ENCODE measurements at places on chromosomes 13 and 19. TPM values are rescaled to one million over a fixed set of nuclear protein-coding genes. Genes with fewer than 3 reads are reported as not detected.

GRCh38 chr19:51147663-51148062, 5.6 kb downstream of the SIGLEC7 start:
- DNase-seq: no peak

- no peak for DNase-seq
Measured at GRCh38 chr19:35958660-35959039, 22.5 kb downstream of the LRFN3 start.

DNA sequence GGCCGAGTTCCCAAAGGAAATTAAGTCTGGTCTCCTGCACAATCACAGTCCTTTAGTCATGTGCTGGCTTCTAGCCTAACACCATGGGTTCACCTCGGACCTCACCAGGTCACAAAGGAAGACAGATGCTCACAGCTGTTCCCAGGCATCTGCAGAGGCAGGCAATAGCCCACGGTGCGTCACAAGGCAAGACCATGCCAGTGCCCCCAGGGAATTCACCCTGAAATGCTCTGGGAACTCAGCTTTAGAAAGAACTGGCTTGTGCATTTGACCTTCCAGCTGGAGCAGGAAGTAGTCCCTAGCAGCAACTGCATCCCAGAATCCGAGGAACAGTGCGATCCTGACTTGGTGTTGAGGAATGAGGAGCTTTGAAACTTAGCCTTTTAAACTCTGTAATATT, 96.8 kb upstream of the WASF3 start:
- no peak for DNase-seq

- no peak for DNase-seq
Measured at GRCh38 chr13:97194479-97194878, 27.7 kb upstream of the MBNL2 start.

- no peak for DNase-seq
Measured at GRCh38 chr19:1673645-1674292, 21.4 kb upstream of the TCF3 start.

GRCh38 chr19:8194528-8195267, 14.5 kb upstream of the CERS4 start:
- DNase-seq: no peak

- peak; percentile 21 for DNase-seq
Measured at GRCh38 chr13:41416276-41416675, 41.1 kb upstream of the RGCC start.

GRCh38 chr13:86541461-86541860, 742.2 kb upstream of the SLITRK6 start:
- DNase-seq: no peak

DNA sequence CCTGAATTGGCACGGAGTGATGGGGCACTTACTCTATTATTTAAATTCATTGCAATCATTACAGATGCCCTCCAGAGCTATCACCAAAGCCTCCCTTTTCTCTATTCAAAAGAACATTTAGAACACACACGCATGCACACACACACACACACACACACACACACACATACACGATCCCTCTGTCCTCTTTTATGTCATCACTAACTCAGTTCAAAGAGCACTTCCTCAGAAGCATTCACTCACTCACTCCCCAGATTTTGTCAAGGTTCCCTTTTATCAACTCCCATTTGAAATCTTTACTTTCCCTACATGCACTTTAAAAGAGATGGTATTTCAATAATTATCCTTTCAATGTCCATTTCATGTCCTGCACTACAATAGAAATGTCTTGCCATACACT, 22.4 kb upstream of the IGFL4 start:
- DNase-seq: no peak

GRCh38 chr13:80408270-80408669, 67.3 kb upstream of the SPRY2 start:
- no peak for DNase-seq

- DNase-seq: peak; percentile 55
Measured at GRCh38 chr19:54133312-54133956, 4.1 kb upstream of the CNOT3 start.

GRCh38 chr13:20475927-20476691, 49.5 kb downstream of the CRYL1 start:
- DNase-seq: no peak

DNA sequence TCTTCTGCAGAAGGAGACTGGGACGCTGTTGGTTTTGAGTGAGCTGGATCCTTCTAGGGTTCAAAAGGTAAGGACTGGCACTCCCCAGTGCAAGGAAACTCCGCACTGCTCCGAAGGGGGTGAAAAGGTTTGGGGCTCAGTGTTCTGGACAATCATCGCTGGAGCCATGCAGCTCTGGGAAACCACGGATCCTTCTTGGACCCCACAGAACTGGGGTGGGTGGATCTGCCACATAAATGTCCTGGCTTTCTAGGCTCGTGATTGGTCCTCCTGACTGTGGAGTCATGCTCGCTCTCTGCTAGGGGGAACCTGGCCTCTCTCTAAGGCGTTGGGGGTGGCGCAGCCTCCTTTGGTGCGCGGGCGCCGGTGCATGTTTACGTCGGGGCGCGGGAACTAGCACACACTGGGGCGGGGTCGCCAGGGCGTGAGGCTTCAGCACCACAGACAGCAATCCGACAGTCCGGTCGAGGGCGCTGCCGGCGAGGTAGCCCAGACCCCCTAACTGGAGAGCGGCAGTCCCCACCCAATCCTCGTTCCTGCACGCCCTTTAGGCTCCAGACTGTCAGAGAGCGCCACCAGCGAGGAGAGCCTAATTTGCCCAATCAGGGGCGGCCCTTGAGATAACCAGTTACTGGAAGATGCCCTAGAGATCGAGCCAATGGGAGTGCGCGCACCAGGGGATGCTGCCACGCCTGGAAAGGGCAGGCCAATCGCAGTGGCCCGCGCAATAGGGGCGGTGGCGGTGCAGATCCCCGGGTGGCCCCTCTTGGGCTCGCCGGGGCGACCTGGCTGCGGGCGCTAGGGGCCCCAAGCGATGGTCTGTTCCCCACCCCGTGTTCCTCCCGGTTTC, 913 bp upstream of the ELAVL3 start:
- peak; percentile 86 for DNase-seq

DNA sequence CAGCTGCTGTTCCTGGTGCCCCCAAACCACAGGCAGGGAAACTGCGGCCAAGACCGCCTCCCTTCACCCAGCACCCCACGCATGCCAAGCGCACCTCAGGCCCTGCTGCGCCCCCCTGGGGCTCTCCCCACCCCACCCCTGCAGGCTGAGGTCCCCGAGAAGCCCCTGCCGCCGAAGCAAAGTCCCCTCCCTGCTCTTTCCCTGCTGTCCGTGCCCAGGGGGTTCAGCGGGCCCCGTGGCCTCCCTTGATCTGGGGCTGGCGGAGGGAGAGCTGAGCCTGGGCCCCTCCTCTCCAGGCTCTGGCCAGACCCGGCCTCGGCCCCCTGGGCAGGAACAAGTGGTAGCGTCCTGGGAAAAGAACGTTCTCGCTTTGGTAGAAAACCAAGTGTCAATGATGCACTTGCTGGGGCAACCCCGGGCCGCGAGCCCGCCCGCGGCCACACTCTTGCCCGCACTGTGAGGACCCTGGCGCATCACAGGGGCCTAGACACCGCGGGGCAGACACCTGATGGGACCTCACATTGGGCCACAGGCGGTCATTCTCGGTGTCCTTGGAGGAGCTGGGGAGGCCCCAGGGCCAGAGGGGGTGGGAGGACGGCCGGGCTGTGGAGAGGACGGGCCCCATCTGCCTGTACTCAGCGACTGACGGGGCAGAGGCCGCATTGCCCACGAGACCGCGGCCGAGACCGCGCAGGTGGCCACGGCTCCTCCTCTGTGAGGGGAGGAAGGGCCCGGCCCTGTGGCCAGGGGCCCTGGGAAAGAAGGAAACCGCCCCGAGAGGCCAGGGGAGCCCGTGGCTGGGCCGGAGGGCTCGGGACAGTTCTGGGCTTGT, 29.0 kb downstream of the GPX4 start:
- DNase-seq: peak; percentile 50

DNA sequence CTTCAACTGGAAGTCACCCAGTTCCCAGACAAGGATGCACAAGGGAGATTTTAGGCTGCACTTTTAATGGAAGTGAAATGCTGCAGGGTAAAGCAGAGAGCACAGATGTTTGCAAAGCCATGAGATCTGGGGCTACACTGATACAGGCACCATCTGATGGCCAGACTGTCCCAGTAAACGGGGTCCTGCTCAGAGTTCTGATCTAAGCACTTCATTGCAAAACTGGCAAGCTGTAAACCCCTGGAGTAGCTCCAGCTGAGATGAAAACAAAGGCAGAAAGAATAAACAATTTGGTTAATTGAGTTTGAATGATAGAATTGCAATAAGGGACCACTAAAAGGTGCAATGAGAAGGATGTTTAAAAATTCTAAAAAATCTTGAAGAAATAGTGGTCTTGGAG, 197.1 kb downstream of the OXGR1 start:
- DNase-seq: no peak

- DNase-seq: no peak
Measured at GRCh38 chr13:80048030-80048429, 292.9 kb downstream of the SPRY2 start.

- DNase-seq: no peak
Measured at GRCh38 chr13:44108331-44108858, 228.7 kb downstream of the LACC1 start.

DNA sequence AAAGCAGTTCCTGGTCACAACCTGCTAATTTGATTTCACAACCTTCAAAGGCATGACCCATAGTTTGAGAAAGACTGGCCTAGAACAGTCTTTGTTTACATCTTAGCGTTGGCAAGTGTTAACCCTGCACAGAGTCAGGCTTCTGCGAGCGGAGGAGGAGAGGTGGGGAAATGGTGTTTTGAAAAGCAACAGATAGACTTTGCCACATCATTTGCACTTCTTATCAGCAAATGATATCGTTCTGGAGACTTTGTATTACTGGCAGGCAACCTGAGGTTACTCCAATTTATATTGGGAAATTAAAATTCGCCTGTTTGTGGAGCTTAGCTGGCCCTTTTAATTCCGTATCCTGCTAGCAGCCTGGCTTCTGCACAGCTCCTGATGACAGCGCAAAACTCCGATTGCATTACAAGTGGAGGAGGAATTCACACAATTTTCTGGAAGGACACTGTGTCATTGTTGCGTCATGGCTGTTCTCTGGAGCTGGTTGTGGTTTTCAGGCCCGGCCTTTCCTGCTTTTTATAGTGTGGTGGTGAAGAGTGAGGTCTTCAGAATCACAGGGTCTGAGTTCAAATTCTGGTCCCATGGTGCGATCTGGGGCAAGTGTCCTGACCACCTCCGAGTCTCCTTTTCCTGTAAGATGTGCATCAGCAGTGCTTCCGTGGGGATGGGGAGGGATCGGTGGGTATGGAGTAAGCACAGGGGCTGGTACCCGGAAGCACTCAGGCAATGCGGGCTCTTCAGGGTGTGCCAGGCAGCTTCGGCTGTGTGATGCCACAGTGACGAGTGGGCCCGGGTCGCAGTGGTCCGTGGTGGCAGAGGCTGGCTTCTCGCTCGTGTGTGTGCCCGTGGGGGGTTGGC, 49.1 kb upstream of the EHD2 start:
- peak; percentile 57 for DNase-seq

- peak; percentile 95 for DNase-seq
Measured at GRCh38 chr13:50589139-50589538, 254.4 kb downstream of the DLEU7 start.

DNA sequence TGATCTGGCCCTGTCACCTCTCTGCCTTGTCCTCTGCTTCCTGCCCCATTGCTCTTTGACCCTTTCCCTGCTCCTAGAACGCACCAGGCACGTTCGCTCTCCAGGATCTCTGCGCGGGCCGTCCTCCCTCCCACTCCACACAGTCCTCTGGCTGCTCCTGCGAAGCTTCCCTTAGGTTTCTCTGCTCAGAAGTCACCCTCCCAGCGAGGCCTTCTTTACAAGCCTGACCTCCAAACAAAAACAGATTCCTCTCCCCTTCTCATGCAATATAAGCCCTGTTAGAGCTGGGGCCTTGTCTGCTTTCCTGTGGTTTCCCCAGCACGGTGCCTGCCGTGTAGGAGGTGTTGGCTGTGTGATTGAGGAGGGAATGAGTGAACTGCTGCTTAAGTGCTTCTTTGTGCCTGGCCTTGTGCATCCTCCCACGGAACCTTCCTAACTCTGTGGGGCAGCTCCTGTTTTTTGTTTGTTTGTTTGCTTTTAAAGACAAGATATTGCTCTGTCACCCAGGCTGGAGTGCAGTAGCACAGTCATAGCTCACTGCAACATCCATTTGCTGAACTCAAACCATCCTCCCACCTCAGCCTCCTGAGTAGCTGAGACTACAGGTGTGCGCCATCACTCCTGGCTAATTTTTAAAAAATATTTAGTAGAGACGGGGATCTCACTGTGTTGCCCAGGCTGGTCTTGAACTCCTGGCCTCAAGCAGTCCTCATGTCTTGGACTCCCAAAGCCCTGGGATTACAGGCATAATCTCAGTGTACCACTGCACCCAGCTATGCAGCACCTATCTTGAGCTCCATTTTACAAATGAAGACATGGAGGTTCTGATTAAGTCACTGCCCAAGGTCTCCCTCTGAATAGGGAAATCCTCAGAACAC, 82.0 kb downstream of the SIPA1L3 start:
- no peak for DNase-seq

DNA sequence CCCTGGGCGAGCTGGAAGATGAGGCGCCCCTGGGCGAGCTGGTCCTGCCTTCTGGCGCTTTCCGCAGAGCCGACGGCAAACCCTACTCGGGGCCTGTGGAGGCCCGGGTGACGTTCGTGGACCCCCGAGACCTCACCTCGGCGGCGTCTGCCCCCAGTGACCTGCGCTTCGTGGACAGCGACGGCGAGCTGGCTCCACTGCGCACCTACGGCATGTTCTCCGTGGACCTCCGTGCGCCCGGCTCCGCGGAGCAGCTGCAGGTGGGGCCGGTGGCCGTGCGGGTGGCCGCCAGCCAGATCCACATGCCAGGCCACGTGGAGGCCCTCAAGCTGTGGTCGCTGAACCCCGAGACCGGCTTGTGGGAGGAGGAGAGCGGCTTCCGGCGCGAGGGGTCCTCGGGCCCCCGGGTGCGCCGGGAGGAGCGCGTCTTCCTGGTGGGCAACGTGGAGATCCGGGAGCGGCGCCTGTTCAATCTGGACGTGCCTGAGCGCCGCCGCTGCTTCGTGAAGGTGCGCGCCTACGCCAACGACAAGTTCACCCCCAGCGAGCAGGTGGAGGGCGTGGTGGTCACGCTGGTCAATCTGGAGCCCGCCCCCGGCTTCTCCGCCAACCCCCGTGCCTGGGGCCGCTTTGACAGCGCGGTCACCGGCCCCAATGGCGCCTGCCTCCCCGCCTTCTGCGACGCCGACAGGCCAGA, 6.3 kb downstream of the CILP2 start:
- DNase-seq: no peak

The ZNF442 gene
- total RNA-seq: 10.6 TPM

The LRCH1 gene
- total RNA-seq: 15.4 TPM

The KLK14 gene
- not detected for total RNA-seq

The SLC5A5 gene
- not detected for total RNA-seq

The ZNF177 gene
- total RNA-seq: 3.6 TPM

The CCDC169 gene
- total RNA-seq: 6.5 TPM

The ZNF560 gene
- 8.4 TPM for total RNA-seq

The TSHZ3 gene
- 9.4 TPM for total RNA-seq

The DMPK gene
- total RNA-seq: 91.2 TPM

The EIF3K gene
- total RNA-seq: 56.1 TPM

The RFPL4AL1 gene
- total RNA-seq: 20.2 TPM

The FGF21 gene
- total RNA-seq: not detected

The PRTN3 gene
- total RNA-seq: not detected

The TEX101 gene
- total RNA-seq: not detected

The STX10 gene
- 63.8 TPM for total RNA-seq

The PSG6 gene
- 0.96 TPM for total RNA-seq
